Esophagus squamous epithelium (tissue), 5 donors: ENCODE measurements at places on chromosomes 11 and 22. TPM values are rescaled to one million over a fixed set of nuclear protein-coding genes. Genes with fewer than 3 reads are reported as not detected.

GRCh38 chr11:110989428-110990133 lies 255.9 kb upstream of the POU2AF2 start:
- no peaks in the 10 kb centered on the region for H3K4me1 ChIP-seq
- no peaks in the 10 kb centered on the region for H3K27me3 ChIP-seq
- H3K27ac ChIP-seq = no peak overlapping the region
- DNase-seq = no peak
- no peaks in the 10 kb centered on the region for H3K36me3 ChIP-seq

DNA sequence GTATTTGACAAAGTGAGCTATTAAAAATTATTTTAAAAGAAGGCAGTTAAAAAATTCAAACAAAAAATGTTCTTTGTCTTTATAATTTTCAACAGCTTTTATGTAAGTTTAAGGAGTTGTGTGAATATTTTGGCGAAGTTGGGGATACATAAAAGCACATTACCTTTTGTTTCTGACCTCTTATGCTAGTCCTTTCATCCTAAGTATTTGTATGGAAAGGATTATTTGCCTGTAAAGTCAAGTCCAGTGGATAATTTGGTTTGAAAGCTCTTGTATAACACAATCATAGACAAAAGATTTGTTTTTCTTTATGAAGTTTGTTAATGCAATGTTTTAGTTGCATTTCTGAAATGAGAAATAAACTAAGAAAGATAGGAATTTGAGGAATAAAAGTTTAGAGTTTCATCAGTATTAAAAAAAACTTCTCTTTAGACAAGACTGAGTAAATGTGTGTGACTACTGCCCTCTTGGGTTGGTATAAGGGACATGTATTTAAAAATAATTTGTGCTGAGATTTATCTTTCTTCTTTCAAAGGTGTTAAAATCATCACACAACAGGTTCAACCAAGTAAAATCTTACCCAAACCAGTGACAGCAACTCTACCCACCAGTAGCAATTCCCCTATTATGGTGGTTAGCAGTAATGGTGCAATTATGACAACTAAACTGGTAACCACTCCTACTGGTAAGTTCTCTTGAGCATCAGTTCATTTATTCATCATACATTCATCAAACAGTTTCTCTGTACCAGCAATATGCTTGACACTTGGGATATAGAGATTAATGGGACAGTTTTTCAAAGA lies 68.2 kb downstream of the EMSY start:
- H3K27ac ChIP-seq = no peak overlapping the region
- H3K36me3 ChIP-seq = no peaks in the 10 kb centered on the region
- H3K27me3 ChIP-seq = no peaks in the 10 kb centered on the region
- H3K4me3 ChIP-seq = no peak overlapping the region
- no peak for DNase-seq
- no peaks in the 10 kb centered on the region for H3K4me1 ChIP-seq

DNA sequence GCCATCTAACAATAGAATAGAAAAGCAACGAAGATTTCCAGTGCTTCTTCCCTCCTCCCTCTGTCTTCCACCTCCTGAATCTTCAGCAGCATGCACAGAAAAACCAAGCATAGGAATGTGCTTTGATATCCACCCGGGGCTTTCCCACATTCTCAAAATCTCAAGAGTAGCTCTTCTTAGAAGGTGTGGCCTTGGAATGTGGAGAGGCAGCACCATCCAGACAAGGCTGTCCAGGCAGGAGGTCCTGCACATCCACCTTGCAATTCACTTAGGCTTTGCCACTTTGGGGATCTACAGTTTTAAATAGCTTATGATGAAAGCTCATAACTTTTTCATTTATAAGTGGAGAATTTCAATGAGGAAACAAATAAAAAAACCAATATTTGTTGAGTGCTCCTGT lies 72.9 kb downstream of the KIRREL3 start:
- no peaks in the 10 kb centered on the region for H3K36me3 ChIP-seq
- H3K4me1 ChIP-seq = no peaks in the 10 kb centered on the region
- H3K27me3 ChIP-seq = no peaks in the 10 kb centered on the region
- DNase-seq = no peak
- no peak overlapping the region for H3K4me3 ChIP-seq

The XKR3 gene
- not detected for total RNA-seq

- no peak for DNase-seq
- peaks cover 39% of the 10 kb centered on the region for H3K4me1 ChIP-seq
- no peaks in the 10 kb centered on the region for H3K36me3 ChIP-seq
- H3K4me3 ChIP-seq = no peak overlapping the region
- no peak overlapping the region for H3K27ac ChIP-seq
These were observed 36.3 kb downstream of the BCR start for GRCh38 chr22:23216461-23217170.

GRCh38 chr22:27990879-27991278 lies 71.8 kb upstream of the PITPNB start:
- H3K27ac ChIP-seq = peak overlapping the region; percentile 66
- no peak for DNase-seq
- no peak overlapping the region for H3K4me3 ChIP-seq
- peaks cover 94% of the 10 kb centered on the region for H3K36me3 ChIP-seq
- H3K4me1 ChIP-seq = peaks cover 2% of the 10 kb centered on the region
- no peaks in the 10 kb centered on the region for H3K27me3 ChIP-seq

GRCh38 chr22:21571679-21572078 lies 4.2 kb downstream of the UBE2L3 start:
- H3K36me3 ChIP-seq = no peaks in the 10 kb centered on the region
- no peak for DNase-seq

- H3K4me1 ChIP-seq = no peaks in the 10 kb centered on the region
- no peaks in the 10 kb centered on the region for H3K36me3 ChIP-seq
- H3K27ac ChIP-seq = no peak overlapping the region
- H3K4me3 ChIP-seq = no peak overlapping the region
- H3K27me3 ChIP-seq = no peaks in the 10 kb centered on the region
These were observed 25.0 kb downstream of the CASP12 start for GRCh38 chr11:104873252-104873651.

DNA sequence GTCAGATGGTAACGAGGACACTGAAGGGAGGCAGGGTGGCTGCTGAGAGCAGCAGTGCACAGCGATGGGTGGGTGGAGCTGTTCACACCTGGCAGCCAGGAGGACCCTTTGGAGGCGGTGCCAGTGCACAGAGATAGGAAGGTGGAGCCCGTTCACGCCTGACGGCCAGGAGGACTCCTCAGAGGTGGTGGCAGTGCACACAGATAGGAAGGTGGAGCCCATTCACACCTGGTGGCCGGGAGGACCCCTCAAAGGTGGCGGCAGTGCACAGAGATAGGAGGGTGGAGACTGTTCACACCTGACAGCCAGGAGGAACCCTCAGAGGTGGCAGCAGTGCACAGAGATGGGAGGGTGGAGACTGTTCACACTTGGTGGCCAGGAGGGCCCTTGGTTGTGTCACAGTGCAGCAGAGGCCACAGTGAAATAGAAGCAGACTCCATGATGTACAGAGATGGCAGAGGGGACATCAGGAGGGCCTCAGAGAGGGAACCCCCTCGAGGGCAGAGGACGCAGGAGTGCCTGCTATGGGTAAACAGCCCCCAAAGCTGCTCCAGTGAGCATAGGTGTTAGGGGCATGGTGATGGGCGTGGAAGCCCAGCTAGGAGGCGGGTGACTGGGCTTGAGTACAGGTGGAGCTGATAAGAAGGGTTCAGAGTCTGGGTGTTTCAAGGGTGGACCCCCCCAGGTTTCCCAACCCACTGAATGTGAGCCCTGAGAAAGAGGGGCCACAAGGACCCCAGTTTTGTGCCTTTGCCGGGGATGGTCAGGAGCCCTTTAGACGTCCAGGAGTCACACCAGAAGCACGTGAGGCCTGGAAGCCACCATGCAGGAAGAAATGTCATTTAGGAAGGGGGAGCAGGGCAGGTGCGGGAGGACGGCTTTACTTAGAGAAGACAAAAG lies 566.7 kb downstream of the BRD1 start:
- H3K36me3 ChIP-seq = no peaks in the 10 kb centered on the region
- no peak overlapping the region for H3K4me3 ChIP-seq
- H3K4me1 ChIP-seq = no peaks in the 10 kb centered on the region
- H3K27ac ChIP-seq = no peak overlapping the region
- DNase-seq = no peak

The HMBS gene
- total RNA-seq = 9.9 TPM

- H3K36me3 ChIP-seq = no peaks in the 10 kb centered on the region
- H3K4me3 ChIP-seq = no peak overlapping the region
- DNase-seq = no peak
- H3K27me3 ChIP-seq = no peaks in the 10 kb centered on the region
- no peaks in the 10 kb centered on the region for H3K4me1 ChIP-seq
- H3K27ac ChIP-seq = no peak overlapping the region
These were observed 2161.4 kb upstream of the RAG2 start for GRCh38 chr11:38759394-38759793.

GRCh38 chr11:79822766-79823165 lies 381.9 kb upstream of the TENM4 start:
- no peaks in the 10 kb centered on the region for H3K36me3 ChIP-seq
- H3K27me3 ChIP-seq = no peaks in the 10 kb centered on the region
- no peaks in the 10 kb centered on the region for H3K4me1 ChIP-seq
- no peak overlapping the region for H3K27ac ChIP-seq
- no peak for DNase-seq

- no peak overlapping the region for H3K27ac ChIP-seq
- no peak overlapping the region for H3K4me3 ChIP-seq
- no peak for DNase-seq
- no peaks in the 10 kb centered on the region for H3K4me1 ChIP-seq
These were observed 235.4 kb downstream of the METTL15 start for GRCh38 chr11:28343304-28344233.

The KCNQ1OT1 gene
- 0.21 TPM for total RNA-seq

DNA sequence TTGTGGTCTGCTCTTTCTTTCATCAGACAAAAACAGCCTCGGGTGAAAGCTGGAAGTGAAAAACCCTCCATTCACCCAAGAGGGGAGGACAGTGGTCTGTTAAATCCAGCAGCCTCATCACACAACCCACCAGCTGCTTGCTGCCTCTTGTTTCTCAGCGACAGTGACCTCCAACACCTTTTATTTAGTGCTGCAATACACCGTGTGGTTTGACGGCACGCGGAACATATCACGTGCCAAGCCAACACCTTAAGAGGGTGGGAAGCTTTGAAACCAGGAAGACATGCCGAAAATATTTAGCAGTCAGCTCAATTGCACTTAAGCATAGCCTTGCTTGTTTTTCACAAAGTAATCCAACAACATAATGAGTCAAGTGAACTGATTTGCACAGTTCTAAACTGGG lies 39.8 kb upstream of the POGLUT3 start:
- DNase-seq = no peak
- H3K27ac ChIP-seq = peak overlapping the region; percentile 84
- H3K4me1 ChIP-seq = peaks cover 3% of the 10 kb centered on the region
- H3K27me3 ChIP-seq = no peaks in the 10 kb centered on the region
- H3K36me3 ChIP-seq = peaks cover 10% of the 10 kb centered on the region

The TIMM10B gene
- 22.3 TPM for total RNA-seq

The ACRV1 gene
- total RNA-seq = not detected

DNA sequence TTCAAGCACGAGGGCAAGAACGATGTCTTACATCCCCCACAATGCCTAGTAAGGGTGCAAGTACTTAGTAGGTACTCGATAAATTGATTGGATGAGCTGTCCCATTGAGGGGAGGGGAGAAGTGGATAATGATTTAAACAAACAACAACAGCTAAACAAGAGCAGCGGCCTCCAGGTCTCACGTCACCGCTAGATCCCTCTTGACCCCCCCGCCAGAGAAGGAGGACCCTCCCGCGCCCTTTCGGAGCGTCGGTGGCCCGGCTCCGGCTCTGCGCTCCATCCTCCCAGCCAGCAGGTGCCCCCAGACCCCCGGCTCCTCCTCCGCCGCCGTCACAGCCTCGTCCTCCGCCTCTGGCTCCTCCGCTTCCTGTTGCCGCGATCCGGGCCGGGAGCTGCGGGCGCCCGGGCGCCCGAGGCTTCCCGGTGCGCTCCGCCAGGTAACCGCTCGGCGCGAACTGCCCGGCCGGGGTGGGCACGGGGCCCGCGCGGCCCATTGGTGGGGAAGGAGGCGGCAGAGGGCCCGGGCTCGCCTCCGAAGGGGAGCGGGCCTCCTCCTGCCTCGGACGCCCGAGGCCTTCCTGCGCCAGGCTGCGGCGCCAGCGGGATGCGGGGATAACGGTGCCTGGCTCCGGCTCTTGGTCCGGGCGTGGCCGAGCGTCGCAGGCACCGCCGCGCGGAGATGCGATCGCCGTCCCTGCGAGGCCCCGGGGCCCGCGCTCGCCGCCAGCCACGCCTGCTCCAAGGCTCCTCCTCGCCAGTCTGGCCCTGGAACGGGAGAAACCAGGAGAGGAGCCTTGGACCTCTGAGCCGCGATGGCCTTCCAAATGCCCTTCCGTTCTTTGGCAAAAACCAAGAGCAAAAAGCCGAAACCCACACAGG lies at the start of gene TLCD5:
TLCD5 (plus strand) TSS at position 368 of the 879 bp plus-strand sequence. CDS start 2,143 bp downstream, outside the sequence.
- peaks cover 8% of the 10 kb centered on the region for H3K4me1 ChIP-seq
- H3K27ac ChIP-seq = peak within 1 kb of the TSS; percentile 79
- H3K36me3 ChIP-seq = no peaks in the 10 kb centered on the region

- DNase-seq = no peak
- H3K27me3 ChIP-seq = no peaks in the 10 kb centered on the region
- H3K4me1 ChIP-seq = no peaks in the 10 kb centered on the region
- no peak overlapping the region for H3K27ac ChIP-seq
These were observed 306.7 kb downstream of the ST3GAL4 start for GRCh38 chr11:126662035-126662790.

The PARVA gene
- total RNA-seq = 12.2 TPM

DNA sequence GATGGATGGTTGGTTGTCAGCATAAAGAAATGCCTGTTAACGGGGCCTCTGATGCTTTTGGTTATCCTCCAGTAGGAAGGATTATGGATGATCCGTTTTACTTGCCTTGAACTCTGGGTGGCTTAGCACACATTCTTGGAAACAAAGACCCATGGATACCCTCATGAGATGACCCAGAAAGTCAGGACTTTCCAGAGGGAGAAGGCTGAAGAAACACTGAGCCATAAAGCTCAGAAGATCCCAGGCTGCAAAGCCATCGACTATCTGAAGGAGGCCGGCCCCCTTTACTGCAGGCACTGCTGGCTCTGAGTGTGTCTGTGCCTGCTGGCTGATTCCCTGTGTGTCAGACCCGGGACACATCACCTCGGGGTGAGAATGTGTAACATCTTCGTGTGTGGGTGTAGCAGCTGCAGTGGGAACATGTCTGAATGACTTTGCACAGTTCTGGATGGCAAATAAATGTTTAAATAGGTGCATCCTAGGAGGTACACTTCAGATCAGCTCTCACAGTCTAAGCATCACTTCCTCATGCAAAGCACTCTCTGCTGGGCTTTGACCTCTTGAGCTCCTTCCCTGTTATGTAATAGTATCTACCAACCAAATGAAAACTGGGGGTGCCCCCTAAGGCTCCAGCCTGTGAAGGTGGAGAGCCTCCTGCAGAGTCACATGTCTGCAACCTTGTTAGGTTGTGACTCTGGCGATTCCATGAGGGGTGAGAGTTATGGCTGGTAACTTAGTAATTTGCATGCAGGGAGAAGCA lies 1084.9 kb downstream of the TBC1D22A start:
- no peaks in the 10 kb centered on the region for H3K36me3 ChIP-seq
- no peak overlapping the region for H3K4me3 ChIP-seq
- no peak overlapping the region for H3K27ac ChIP-seq
- H3K27me3 ChIP-seq = no peaks in the 10 kb centered on the region
- H3K4me1 ChIP-seq = peaks cover 9% of the 10 kb centered on the region
